ENCODE measurements at places on chromosomes 5 and 9.

DNA sequence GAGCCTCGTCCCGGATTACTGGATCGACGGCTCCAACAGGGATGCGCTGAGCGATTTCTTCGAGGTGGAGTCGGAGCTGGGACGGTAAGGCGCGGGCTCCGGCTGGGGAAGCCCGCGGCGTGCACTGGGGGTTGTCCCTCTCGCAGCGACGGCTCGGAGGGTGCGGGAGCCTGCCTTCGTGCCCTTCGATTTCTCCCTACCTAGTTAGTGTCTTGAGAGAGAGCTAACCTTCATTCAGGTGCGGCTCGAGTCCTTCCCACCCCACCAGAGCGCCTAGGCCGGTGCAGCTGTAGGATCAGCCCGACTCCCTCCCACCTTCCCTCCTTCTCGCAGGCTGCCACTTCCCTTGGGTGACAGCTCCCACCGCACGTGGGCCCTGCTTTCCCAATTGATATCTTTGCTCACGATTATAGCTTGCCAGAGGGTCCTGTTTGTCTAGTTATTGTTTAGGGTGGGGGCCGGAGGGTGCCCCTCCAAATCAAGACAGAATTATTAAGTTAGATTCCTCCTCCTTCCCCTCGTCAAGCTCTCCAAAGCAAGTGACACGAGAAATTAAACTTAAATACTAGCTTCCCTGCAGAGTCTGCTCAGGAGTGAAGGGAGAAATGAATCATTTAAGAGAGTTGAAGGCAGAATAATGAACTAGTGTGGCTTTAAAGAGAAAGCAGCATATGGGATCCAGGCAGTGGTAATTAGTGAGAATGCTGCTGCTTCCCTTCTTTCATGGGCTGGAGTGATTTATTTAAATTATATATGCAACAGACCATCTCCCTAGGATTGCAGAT is 569 bp downstream of the CAMK4 start:
- no peak for DNase-seq

DNA sequence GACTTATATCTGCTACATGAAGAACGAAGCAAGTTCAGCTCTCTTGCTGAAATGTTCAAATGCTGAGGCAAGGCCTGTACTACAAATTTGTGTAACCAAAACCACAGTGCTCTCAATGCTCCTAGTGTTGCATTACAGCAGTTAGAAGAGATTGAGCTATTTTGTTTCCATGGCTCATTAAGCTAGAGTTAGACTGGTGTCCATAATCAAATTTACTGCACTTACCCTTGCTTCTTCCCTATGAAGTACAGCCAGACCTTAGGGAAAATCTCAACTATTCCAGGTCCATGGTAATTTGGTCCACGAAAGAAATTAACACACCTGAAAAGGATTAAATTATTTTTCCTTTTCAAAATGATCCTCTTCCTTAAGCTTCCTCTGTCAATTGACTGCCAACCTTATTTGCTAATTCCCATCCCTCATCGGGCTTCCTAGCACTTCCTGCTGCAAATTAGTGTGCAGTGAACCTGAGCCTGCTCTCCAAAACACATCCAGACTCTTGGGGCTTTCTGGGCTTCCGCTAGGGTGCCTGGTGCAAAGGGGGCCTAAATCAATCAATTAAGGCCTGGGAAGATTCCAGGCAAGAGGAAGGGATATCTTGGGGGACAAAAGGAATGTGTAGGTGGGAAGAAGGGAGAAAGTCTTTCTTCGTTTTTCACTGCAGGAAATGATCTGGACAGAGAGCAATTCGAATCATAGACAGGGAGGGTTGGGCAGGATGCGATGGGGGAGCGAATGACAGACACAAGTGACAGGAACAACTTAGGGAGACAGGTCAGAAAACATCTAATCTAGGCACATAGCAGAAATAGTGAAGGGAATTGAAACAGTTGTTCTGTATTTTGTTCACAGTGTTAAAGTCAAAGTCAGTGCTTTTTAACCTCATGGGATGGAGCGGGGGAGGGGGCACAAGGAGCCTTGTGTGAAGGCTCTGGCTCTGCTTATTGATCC is 542.4 kb downstream of the RAB3C start:
- no peak for DNase-seq

DNA sequence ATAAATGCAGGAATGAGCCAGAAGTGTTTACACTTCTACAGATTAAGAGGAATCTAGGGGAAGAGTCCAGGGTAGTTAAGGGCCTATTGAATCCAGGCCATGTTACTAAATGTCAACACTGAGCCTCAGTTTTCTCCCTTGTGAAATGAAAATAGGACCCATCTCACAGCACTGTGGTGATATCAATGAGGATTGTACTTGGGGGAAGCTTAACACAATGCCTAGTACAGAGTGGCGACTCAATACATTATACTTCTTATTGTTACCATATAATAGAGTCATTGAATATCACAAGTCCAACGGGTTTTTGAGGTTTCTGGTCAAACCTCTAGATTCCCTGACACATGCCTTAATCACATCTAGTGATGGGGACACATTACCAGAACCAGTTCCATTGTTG is 4.6 kb downstream of the TRUB2 start:
- no peak for DNase-seq

DNA sequence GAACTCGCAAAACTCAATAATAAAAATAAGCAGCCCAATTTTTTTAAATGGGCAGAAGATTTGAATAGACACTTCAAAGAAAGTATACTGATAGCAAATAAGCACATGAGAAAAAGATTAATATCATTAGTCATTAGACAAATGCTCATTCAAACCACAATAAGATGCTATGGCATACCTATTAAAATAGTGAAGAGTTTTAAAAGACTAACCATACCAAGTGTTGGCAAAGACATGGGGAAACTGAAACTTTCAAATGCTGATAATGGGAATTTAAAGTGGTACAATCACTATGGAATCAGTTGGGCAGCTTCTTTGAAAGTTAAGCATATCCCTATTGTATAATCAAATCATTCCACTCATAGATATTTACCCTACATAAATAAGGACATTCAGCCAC is 26.6 kb upstream of the ORM1 start:
- no peak for DNase-seq
